HCT116 (cell line): ENCODE measurements at places on chromosomes 6 and 20. TPM values are rescaled to one million over a fixed set of nuclear protein-coding genes. Genes with fewer than 3 reads are reported as not detected.

- no peak for DNase-seq
These were observed 578.0 kb upstream of the ARID1B start for GRCh38 chr6:156199182-156199581.

GRCh38 chr20:59013959-59014608, 5.1 kb upstream of the TUBB1 start:
- no peak for DNase-seq

DNA sequence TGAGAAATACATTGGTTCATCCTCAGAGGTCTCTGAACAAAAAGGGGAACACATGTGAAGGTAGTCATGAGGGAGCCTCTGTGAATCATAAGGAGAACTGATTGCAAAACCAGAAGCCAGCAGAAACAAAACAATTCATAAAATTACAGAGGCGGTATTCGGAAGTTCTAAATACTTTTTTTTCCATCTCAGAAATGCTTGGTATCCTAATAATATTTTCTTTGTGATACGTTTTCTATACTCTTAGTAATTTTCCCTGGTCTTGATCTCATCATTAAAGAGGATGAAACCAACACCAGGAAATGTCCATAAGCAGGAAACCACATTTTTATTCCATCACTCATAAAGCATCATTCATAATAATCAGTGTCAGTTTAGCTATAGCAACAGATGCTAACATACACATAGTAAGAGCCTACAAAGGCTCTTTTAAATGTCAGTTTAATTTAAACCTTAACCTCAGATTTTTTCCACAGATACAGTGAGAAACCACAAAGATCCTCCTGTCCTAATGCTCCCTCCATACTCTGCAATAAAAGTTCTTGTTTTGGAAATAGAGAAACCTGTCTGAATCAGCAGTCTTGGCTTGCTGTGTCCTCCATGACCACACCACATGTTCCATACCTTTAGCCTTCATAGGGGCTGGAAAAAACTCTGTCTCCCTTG, 29.2 kb downstream of the SGK1 start:
- no peak for DNase-seq

DNA sequence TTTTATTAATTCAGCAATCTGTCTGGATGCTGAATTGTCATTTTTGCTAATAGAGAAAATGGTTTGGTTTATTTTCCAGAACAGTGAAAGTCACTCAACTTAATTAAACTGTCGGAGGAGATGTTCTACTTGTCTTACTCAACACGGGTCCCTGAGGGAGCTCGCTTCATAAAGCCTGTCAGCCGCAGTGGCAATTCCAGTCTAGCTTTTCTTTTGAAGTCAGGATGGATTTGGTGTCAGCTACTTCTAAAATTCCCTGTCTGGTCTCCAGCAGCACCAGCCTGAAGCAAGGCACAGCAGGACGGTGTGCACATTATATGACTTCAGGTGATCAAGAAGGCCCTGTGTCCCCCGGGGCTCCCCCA, 261.5 kb downstream of the SLC24A3 start:
- no peak for DNase-seq

DNA sequence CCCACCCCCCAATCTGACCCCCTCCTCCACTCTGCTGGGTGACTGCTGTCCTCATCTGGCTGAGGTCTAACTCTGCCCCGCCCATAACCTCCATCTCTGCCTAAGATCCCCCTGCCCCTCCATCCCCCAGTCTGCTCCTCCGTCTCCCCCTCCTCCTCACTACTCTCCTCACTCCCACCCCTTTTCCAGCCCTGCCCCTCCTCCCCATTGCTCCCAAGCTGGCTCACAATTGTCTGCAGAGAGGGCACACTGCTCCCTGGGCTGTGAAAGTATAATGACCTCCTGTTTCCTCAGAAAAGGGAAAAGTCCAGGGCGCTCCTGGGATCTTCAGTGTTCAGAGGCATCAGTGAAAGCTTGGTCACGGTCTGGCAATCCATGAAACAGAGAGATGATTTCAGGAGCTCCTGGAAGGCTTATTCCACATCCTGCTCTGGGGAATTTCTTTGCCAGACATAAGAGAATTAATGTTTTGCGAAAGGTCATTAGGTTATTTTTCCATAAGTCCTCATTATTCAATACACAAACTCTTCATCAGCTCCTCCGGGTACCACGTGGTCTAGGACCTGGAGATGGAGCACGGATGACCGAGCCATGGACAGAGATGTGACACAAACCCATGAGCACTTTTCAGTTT, 21.5 kb downstream of the CST5 start:
- no peak for DNase-seq

DNA sequence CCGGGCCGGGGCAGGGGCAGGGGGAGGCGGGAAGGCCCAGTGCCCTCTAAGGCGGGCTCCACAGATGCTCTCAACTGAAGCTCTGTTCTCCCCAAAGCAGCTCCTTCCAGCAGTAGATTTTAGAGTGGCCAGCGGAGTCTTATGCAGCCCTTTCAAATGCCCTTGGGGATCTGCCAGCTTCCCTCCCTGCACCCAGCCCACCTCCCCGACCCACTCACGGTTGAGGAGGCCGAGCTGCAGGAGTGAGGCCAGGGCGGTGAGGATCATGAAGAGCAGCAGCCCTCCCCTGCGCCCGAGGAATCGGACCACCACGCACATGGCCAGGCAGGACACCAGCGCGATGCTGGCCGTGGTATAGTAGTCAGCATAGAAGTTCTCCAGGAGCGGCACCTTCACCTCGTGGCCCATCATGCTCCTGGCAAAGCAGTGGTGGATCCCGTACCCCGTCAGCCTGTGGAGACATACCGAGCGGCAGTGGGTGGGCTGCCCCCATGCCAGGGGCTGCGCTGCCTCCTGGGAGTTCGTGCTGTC, 28.0 kb downstream of the PSMG4 start:
- no peak for DNase-seq

DNA sequence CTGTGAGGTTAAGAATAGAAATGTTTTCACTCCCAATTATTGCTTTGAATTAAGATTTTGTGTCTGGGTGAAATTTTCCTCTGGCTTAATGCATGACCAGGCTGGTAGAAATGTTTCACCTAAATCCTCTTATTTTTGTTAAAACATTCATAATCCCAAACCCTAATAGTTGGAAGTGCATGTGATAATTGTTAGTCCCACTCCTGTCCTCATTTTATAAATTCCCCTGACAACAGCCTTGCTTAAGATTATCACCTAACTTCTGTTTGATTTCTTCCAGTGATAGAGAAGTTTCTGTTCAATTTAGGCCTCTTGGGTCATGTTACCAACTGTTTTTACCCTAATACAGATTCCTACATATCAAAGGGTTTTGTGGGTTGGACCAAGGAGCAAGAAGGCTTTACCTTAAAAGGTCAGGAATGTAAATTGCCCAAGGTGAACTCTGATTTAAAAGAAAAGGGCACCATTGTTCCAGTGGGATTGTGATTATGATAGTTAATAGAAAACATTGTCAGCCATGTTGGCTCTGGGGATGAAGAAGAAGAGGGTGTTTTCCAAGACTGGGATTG, 158.7 kb upstream of the CENPW start:
- DNase-seq: peak; percentile 12

GRCh38 chr20:31638317-31638716, 605 bp downstream of the COX4I2 start:
- DNase-seq: no peak

DNA sequence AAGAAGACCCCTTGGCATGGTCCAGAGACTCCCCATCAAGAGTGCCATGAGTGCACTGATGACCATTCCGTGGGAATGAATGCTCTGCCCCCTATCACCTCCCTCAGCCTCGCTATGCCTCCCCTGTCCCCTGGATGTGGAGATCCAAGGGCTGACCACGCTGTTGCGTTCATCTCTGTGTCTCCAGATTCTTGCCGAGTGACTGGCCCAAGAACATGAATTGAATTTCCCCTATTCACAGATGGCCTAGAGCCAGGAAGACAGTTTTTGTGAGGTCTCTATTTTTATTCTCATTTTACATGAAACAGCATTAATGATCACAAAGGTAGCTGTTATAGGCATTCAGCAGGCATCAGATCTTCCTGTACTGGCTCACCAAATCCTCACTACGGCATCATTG, 33.6 kb downstream of the MAFB start:
- no peak for DNase-seq

The LY86 gene
- not detected for total RNA-seq

The SEL1L2 gene
- total RNA-seq: not detected

The SGK2 gene
- total RNA-seq: 2.3 TPM

The PROKR2 gene
- total RNA-seq: not detected

The PRICKLE4 gene
- 2.9 TPM for total RNA-seq

The STX11 gene
- total RNA-seq: 0.69 TPM

The SPAG4 gene
- 6.2 TPM for total RNA-seq

The SLC17A3 gene
- not detected for total RNA-seq

The GRIK2 gene
- total RNA-seq: 0.64 TPM
